Cortex of kidney (tissue), 1 donor: ENCODE measurements at places on chromosomes 6 and 20.

DNA sequence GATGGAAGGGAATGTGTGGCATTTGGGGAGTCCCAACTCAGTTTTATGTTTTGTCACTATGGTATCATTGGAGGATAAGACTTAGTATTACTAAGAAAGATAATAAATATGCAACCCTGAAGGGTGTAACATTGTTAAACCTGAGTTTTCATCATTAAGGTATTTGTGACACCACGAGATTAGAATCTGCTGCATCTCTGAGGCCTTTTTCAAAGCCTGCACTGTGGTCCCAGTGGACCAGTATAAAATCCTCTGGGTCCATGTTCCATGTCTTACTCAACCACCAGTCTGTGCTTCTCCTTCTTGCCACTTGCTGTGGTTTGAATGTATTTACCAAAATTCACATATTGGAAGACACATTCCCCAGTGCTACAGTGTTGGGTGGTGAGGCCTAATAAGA, 130.6 kb downstream of the TBX18 start:
- DNase-seq, result no peak

DNA sequence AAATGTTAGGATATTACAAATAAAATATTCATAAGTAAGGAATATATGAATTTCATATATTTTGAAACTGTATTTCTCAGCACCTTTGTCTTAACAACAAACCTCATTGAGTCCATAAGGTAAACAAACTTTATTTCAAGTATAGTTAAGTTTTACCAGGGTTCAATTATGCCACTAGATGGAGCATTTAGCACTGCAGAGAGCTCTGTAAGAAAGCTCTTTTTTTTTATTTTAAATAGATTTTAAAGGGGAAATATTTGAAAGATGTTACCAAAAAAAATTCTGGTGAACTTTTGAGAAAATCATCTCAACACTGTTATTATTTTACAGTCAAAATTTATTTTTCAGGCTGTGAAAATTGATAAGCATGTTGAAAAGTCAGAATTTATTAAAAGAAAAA, 955.2 kb upstream of the EYS start:
- no peak for DNase-seq

DNA sequence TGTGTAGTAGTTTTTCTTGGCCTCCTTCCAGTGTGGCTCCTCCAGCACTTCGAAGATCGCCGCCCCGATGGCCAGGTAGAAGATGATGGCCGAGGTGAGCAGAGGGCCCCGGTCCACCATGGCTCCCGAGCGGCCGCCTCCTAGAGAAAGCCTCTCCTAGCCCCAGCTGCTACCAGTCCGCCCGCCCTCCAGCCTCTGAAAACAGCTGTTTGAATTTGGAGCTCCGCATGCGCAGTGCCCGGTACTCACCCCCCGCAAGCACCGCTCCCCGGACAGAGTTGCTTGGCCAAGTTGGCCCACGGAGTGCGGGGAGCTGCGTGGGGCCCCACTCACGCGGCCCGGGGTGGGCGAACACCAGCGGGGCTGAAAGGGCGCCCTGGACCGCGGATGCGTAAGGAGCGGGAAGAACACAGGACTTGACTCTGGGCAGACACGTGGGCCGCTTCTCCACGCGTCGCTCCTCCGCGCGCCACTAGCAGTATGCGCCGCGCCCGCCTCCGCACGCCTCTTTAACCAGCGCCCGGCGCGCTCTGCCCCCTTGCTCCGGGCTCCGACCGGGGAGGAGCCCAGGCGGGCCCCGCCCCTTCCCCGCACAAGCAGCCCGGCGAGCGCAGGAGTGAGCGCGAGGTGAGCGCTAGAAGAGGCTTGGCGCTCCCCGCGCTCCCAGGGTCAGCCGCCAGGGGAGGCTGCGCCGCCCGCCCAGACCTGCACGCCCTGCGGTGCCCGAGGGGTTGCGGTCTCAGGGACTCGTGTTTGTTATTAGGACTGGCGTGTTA, at the start of gene KCNK5:
Gene KCNK5, minus strand, starts transcription at position 484 of the 776 bp plus-strand sequence. Its CDS starts 364 bp downstream, at position 120.
- no peak for DNase-seq

DNA sequence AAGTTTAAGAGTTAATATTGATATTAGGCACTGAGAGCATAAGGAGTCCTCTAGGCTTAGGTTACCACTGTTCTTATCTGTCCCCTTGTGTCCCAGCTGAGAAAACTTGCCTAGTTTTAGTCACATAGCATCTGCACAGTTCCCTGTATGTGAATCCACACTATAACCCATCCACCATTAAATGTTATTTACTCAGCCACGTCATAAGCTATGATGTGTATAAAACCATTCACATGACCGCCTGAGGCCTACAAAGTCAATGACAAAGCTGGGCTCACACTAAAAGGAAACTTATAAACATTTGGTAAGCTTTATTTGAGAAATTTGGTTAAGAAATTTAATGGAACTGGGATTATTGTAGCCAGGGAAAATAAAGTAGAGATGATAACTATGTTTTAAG, 59.2 kb upstream of the TFAP2D start:
- DNase-seq, result no peak

DNA sequence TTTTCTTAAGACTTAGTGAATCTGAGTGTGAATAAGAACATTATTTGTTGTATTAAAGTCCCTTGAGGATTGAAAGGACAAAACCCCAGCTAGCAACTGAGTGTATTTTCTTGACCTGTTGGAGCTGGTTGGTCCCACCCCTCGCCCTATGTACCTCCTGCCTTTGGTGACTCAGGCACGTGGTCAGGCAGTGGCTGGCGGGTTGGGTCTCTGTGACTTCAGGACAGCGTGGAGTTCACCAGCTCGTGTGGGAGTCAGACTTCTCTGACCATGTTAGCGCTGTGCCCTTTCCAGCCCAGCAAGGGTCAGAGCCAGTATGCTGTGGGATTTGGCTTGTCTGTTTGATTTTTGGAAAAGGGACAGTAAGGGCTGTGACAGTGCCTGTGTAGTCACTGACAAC, 93.7 kb downstream of the SSR1 start:
- no peak for DNase-seq

- no peak for DNase-seq
These were observed 426.6 kb downstream of the FRK start for GRCh38 chr6:115634131-115634530.

GRCh38 chr6:159535656-159536350, 157.2 kb downstream of the SOD2 start:
- no peak for DNase-seq

DNA sequence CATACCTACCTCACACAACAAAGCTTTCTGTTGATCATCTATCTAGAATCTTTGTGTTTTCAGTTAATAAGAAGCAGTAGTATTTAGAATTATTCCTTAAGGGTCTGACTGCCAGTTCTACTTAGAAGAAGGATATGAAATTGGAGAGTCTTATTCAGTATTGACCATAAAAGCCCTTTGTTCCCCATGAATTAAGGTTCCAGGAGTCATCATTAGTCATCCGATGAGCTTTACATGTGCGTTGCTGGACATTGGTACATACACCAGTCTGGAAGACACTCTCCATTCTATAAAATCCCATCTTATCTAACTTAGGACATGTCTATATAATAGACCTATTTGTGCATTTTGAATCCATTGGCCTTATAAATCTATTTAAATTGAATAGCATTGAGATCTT, 34.4 kb upstream of the RNF217 start:
- DNase-seq, result no peak

- no peak for DNase-seq
These were observed 2.5 kb upstream of the SPATS1 start for GRCh38 chr6:44339763-44340625.

DNA sequence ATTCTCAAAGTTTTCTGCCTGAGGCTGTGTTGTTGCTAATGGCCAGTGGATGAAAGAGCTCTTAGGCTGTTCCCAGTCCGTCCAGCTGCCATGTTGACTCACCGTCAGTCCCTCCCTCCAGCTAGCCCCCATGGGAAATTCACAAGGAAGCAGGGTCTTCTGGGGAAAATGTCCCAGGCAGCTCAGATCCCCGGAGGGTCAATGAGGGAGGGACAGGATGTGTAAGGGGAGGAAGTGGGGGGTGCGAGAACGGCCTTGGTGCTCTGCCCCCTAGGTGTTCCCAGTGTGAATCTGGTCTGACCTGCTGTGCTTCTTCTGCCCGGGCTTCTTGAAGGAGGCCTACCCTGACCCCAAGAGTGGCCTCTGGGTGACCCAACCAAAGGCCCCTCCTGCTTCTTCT, 65.9 kb downstream of the CEBPB start:
- no peak for DNase-seq

DNA sequence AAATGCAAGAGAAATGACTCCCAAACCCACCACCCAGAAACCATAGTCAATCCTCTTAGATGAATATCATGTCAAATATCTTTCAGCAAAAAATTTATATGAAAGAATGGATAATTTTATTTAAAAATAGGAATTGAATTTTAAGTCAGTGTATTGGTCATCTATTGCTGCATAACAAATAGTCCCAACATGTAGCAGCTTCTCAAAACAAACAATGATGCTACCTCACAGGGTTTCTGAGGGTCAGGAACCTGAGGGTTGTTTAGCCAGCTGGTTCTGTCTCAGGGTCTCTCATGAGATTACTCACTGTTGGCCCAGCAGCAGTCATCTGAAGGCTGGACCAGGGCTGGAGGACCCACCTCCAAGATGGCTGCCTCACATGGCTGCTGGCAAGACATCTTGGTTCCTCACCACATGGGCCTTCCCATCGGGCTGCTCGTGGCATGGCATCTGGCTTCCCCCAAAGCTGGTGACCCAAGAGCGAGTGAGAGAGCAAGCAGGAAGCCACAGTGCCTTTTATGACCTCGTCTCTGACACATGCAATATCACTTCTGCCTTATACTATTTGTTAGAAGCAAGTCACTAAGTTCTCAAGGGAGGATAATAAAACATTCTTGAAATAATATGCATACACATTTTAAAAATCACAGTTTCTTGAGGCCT, 36.3 kb downstream of the BANF2 start:
- no peak for DNase-seq

- no peak for DNase-seq
These were observed 13.3 kb upstream of the SOX12 start for GRCh38 chr20:312067-312466.

DNA sequence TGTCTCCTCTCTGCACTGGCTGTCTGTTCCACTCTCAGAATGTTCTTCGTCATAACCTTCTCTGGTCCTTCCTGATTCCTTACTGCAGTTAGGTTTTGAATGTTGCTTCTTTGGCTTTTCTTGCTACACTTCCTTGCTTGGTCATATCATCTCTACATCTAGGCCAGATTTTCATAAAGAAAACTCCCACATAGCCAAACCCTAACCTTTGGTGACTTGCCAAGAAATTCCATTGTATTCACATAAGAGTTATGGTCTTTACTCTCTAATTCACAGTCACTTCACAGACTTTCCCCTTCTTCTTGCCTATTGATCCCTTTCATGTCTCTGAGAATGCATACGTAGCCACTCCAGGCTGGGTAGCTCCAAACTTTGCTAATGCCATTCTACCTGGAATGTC, 41.9 kb upstream of the SIM1 start:
- DNase-seq, result no peak

DNA sequence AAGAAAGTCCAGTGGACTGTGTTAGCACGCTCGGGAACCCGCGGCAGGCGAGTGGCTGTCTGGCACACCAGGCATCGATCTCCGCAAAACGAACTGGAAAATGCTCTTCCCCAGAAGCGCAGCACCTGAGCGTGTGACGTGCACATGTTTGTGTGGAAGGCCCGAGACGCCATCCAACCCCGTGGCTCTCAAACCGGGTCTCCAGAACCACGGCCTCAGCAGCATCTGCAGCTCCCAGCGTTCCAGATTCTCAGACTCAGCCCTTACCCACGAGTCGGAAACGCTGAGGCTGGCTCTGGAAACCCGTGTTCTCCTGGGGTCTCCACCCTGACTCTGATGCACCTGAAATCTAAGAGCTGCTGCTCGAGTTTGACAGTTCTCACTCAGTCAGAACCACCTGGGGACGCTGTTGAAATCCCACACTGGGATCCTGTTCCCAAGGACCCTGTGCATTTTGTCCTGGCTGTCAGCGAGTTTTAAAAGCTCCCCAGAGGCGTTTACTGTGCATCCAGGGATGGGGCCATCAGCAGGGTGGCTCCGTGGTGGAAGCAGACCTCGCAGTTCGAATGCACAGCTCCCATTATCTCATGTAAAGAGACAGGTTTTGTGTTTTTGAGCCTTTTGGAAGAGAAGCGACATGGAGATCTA, 69.0 kb downstream of the DLL1 start:
- DNase-seq, result no peak

DNA sequence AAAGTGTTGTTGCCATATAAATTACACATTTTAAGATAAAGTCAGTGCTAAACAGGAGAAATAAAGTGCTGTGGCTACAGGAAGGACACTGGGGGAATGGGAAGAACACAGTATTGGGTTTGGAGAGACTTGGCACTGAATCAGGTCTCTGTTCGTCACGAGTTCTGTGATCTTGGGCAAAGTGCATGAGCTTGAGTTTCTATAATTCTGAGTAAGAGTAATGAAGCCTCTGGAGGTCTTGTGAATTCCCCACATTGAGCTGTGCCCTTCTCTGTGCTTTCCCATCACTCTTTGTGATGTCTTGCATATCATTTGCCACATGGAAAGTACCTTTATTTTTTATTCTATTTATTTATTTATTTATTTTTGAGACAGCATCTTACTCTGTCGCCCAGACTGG, 16.8 kb upstream of the EEF1A1 start:
- DNase-seq, result no peak

GRCh38 chr6:115120391-115120790, 777.6 kb upstream of the HS3ST5 start:
- no peak for DNase-seq

GRCh38 chr6:43803783-43804549, 34.0 kb downstream of the VEGFA start:
- no peak for DNase-seq

DNA sequence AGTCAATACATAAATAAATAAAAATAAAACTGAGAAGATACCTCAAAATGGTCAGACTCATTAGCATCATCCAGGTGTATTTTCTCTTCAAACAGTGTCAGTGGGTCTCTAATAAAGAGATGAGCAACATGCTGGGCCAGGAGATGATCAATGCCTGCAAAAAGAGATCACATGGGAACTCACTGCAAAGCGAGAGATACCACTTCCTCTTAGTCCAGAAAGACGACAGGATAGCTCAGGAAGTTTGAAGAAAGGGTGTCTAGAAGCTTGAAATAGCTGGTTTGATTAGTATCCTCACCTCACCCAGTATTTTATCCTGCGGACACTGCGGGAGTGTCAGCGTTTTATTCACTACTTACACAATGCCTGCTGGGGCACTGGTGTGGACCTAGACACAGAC, 38.0 kb downstream of the GCLC start:
- no peak for DNase-seq

- DNase-seq, result no peak
These were observed 21.4 kb downstream of the SNAI1 start for GRCh38 chr20:50004229-50004628.

GRCh38 chr20:49346682-49347081, 68.8 kb upstream of the ZNFX1 start:
- DNase-seq, result no peak
